CD4-positive, alpha-beta T cell treated with Interleukin-1 beta for 1 hour (primary cell): ENCODE measurements at places on chromosomes 7 and 10.

DNA sequence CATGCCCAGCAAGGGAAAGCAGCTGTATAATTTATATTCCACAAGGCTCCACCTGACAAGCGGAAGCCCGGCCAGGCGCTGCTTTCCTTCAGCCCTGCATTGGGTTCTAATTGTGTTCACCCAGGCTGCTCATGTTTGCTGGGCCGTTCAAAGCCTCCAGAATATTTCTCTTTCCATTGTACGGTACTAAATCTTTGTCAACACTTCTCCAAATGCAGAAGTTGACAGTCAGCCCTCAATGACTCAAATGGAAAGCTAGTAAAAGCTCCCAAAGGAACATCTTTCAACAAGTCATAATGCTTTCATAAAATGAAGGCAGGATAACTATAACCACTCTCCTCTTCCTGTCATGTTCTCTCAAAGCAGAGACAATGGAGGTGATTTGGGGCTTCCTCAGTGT lies 17.8 kb upstream of the CPXM2 start:
- no peak for DNase-seq

DNA sequence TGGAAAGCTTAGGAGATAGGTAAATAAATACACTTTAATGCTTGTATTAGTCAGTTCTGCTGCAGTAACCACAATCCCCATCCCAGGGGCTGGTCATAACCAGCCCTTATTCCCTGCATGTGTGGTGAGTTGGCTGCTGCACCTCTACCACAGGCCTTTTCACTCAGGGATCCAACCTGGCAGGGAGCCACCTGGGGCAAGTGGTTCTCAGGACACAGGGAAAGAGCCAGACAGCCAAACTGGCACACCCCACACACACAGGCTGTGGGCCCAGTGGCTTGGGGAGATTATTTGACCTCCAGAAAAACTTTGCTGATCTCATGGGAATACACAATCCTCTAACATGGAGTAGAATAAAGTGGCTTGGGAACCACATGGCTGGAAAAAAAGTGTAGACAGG lies 400.0 kb upstream of the RNF32 start:
- no peak for DNase-seq

DNA sequence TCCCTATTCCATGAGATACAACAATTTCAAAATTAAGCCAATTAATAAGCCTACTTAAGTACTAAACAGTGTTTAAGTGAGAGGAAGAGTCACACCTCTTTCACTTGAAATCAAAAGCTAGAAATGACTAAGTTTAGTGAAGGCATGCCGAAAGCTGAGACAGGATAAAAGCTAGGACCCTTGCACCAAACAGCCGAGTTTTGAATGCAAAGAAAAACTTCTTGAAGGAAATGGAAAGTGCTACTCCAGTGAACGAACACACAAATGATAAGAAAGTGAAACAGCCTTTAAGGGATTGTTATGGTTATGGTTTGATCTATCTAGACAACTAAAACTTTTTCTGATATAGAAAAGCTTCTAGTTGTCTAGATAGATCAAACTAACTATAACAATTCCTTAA lies 135.4 kb upstream of the KMT2E start:
- no peak for DNase-seq

DNA sequence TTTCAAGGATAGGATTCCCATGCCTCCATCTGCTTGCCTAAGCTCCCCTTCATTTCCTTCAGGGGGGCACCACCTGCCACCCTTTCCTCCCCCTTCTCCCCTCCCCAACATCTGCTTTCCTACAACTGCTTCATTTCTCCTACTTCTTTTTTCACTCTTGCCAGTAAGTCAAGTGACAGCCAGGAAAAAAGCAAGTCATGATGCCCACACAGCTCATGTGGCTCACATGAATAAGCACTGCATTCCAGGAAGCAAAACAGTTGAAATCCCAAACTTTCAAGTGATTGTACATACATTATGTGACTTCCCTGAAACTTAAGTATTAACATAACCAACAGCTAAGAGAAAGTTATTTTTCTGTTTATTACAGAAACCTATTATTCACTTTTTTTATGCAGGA lies 78.6 kb downstream of the TNS3 start:
- no peak for DNase-seq
